Suppressor macrophage treated with lipopolysaccharide for 4 hours (primary cell): ENCODE measurements at places on chromosomes 7 and 10.

DNA sequence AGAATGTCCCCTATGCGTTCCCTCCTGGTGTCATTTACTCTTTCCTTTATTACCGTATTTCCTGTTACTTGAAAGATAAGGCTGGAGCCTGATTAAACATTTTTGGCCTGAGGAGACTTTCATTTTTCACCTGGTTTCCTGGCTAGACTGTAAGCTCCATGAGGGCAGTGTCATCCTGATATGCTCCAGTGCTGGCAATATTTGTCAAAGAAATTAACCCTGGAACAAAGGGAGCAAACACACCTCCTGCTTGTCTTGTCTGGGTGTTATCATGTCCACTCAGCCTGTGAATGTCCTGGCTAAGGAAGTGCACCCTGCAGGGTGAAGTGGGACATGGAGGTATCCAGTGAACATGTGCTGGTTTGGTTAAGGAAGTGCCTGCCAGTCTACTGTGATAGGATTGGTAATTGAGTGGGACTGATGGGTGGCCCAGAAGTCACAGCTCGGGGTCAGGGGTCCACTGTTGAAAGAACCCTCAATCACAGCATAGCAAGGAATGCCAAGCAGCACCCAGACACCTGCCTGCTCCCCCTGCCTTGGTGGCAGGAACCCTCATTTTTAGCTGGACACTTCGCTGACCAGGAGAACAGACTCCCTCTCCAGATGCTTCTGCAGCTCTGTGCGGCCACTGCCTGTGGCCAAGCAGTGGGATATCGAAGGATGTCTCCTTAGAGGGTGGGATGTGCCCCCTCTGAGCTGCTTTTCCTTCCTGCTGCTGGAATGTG lies 20.9 kb upstream of the PPIA start:
- DNase-seq, result no peak

DNA sequence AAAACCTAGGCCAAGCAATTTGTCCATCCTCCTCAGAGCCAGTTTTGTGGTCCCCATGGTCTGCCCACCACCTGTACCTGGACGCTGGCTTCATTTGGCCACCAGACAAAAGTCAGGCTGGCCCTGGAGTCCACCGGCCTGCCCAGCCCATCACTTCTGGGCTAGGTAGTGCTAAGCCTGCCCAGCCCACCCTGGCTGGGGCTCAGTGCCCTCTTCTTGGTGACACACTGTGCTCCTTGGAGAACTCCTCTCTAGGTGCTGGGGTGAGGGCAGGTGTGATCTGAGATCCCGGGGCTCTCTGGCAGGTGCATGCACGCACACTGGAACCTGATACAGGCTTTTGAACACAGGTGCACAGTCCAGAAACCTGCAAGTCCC lies 1.1 kb downstream of the AIFM2 start:
- DNase-seq, result no peak

- DNase-seq, result no peak
Measured at GRCh38 chr7:50037086-50037485, 56.0 kb downstream of the ZPBP start.

- no peak for DNase-seq
Measured at GRCh38 chr10:68284062-68285001, 47.5 kb upstream of the HNRNPH3 start.

DNA sequence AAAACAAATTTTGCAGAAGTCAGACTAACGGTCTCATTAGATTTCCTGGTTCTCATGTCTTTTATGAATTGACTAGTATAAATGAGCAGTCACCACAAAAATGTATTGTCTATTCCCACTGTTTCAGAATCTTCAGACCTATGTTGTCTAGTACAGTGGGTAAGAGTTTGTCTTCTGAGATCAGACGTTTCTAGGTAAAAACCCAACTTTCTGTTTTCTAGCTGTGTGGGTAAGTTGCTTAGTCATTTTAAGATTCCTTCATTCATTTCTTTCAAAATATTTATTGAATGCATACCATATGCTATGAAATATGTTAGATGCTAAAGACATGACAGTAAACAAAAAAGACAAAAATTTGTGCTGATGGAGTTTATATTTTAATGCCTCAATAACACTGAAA lies 156.3 kb downstream of the POLR1F start:
- DNase-seq, result no peak
